ENCODE measurements at places on chromosomes 13 and 19.
A peak's percentile ranks its signal among the peaks of the same experiment; 100 is the strongest.

DNA sequence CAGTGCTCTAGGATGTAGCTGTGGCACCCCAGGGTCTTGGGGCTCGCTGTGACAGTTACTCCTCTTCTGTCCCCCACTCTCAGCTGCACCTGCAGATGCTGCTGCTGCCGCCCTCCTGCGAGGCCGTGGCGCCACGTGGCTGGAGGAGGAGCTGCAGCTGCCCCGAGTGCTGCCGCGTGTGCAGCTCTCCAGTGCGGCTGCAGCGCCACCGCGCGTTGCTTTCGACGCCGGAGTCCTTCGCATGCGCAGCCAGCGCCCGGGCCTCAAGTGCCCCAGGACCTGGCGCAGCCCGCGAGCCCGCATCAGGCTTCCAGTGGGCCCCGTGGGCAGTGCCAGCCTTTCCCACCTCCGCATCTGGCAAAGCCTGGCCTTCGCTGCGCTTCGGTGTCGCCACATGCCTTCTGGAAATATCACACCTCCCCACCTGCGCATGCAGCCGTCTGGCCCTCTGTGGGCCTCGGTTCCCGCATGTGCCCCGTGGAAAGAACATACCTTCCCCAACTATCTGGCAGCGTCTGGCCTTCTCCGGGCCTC, 692 bp upstream of the ZNF580 start:
- DNase-seq: peak; percentile 95

GRCh38 chr19:16139752-16140151, 3.7 kb upstream of the HSH2D start:
- peak; percentile 94 for DNase-seq

DNA sequence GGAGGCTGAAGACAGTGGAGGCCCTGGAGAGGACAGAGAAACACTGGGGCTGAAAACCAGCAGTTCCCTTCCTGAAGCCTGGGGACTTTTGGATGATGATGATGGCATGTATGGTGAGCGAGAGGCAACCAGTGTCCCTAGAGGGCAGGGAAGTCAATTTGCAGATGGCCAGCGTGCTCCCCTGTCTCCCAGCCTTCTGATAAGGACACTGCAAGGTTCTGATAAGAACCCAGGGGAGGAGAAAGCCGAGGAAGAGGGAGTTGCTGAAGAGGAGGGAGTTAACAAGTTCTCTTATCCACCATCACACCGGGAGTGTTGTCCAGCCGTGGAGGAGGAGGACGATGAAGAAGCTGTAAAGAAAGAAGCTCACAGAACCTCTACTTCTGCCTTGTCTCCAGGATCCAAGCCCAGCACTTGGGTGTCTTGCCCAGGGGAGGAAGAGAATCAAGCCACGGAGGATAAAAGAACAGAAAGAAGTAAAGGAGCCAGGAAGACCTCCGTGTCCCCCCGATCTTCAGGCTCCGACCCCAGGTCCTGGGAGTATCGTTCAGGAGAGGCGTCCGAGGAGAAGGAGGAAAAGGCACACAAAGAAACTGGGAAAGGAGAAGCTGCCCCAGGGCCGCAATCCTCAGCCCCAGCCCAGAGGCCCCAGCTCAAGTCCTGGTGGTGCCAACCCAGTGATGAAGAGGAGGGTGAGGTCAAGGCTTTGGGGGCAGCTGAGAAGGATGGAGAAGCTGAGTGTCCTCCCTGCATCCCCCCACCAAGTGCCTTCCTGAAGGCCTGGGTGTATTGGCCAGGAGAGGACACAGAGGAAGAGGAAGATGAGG, 1.5 kb downstream of the PPP1R15A start:
- DNase-seq: no peak

GRCh38 chr13:75088915-75089314, 393.1 kb downstream of the TBC1D4 start:
- no peak for DNase-seq

DNA sequence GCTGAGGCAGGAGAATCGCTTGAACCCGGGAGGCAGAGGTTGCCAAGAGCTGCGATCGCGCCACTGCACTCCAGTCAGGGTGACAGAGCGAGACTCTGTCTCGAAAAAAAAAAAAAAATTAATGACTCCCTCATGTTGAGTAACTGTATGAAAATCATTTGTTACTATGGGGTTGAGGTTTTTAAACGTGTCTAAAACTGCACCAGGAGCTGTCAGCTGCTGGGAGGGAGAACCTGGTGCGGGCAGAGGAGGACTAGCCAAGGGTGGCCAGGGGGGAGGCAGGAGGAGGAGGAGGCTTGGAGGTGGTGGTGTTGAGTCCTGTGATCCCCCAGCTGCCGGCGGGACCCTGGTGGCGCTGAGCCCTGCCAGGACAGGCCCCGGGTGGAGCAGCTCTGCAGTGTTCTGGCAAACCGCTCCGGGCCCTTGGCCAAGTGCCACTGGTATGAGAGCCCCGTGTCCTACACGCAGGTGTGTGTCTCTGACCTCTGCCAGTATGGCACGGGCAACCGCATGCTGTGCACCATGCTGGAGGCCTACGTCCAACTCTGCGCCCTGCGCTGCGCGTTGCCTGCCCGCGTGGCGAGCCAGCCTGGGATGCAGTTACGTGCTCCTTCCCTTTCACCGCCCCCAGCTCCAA, 17.1 kb upstream of the FXYD3 start:
- no peak for DNase-seq

- no peak for DNase-seq
Observed at GRCh38 chr19:36183245-36183628, 31.0 kb upstream of the COX7A1 start.

DNA sequence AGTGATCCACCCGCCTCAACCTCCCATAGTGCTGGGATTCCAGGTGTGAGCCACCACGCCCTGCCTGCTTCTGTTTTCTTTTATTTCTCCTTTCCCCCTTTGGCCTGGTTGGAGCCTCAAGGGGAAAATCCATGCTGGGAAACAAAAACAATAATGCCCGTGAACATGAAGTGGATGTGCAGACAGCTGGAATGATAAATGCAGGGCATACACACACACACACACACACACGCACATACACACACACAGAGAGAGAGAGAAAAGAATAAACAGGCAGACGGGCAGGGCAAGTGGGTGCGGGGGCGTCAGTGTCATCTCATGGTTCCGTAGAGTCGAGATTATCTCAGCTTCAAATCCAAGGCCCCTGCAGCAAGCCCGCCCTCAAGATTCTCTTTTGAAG, 4.4 kb upstream of the PLEKHF1 start:
- DNase-seq: no peak

- DNase-seq: peak; percentile 36
Observed at GRCh38 chr19:3642987-3643673, 16.5 kb upstream of the CACTIN start.

DNA sequence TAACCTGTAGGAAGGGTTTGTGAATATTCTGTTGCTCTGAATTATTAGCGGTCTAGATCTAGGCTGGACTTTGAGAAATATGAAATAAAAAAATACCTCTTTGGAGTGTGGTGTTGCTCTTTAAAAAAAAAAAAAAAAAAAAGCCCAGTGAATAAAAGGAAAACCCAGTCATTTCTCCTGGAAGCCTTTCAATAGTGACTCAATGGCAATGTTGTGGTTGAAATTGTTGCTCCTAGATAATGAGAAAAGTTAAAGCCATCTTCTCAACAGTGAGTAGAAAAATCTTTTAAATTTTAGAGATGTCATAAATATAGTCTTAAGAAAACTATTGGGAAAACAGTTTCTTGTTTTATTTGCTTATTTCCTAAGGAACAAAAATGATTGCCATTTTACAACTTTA, 135.3 kb downstream of the RFC3 start:
- DNase-seq: no peak
